Right cardiac atrium (tissue), 5 donors: ENCODE measurements at places on chromosomes 5 and 9. TPM values are rescaled to one million over a fixed set of nuclear protein-coding genes. Genes with fewer than 3 reads are reported as not detected.

Gene PNPLA7
- total RNA-seq = 7.7 TPM

Gene MRRF
- 26.7 TPM for total RNA-seq

GRCh38 chr5:6736106-6736505 lies 22.9 kb downstream of the TENT4A start:
- DNase-seq = no peak

DNA sequence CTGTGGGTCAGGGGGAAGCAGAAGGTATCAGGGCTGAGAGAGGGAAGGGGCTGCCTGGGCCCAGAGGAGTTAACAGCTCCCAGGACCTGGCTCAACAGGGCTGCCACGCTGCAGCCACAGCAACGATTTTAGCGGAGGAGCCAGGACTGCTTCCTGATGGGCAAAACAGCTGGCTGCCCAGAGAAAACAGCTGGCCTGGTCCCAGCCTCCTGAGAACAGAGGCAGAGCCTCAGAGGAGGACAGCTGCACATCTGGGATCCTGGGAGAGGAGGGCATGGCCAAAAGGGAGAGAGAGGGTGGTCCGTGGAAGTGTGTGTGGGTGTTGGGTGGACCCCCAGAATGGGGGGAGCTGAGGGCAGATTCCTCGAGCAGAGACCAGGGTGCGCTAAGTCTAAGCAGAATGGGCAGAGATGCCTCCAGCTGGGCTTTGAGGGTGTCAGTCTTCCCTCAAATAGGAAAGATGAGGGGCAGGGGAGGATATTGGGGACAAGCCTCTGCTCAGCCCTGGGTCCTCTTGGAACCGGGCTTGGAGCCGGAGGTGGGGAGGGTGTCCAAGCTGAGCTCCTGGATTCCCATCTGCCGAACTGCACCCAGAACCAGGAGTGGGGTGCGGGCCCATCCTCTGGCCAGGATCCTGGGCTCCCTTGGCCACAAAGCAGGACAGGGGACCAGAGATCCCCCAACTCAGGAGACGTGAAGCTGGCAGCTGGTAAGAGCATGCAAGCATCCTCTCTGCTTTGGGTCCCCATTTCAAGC lies 9.1 kb upstream of the CERCAM start:
- peak; percentile 42 for DNase-seq
